RWPE2 (cell line): ENCODE measurements at places on chromosomes 2 and 18.
A peak's percentile ranks its signal among the peaks of the same experiment; 100 is the strongest.

GRCh38 chr2:237438080-237438940, 24.3 kb upstream of the COL6A3 start:
- DNase-seq = no peak

DNA sequence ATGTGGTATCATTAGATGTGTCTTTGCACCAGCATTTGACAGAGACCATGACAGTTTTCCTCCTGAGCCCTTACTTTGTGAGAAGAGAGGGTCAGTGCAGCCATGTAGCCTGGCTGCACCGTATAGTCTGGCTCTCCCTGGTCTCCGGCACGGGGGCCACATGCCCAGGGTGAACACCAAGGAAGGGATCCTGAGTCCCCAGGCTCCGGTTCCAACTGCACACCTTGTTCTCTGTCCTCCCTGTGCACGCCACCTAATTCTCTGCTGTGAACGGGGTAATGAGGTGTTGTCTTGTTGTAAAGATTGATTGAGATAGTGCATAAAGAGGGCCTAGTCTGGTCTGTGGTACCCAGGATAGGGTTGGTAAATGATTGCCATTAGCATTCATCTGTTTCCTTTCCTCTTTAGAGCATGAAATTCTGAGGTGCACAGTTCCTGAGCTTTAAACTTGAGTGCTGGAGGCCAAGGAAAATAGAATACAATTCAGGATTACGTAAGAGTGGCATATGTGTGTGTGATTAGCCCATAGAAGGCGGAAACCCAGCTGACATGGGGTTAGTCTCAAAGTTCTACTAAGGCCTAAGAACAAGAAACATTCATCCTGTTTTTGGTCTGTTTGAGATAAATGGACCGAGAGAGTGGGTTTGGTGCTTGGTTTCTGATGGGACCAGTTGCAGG, 55.5 kb downstream of the NCK2 start:
- no peak for DNase-seq

DNA sequence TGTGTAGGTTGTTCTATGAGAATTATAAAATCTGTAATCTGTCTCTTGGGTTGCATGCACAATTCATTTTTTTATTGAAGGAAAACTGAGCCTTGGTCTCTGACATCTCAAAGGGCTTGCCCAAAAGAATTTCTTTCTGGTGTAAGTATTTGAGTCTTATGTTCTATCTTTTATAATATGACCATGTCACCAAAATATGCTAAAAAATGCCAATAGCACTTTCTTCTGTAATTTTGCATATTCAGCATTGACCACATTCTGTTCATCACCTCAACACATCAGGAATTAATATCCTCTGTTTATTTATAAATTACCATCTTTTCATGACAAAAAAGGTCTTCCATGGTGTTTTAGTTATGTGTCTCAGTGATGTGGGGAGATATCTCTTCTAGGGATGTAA, 268.7 kb upstream of the TCF4 start:
- DNase-seq = no peak

- no peak for DNase-seq
These were observed 20.1 kb downstream of the MAPRE2 start for GRCh38 chr18:35061336-35061735.

GRCh38 chr18:10314066-10314465, 140.4 kb upstream of the APCDD1 start:
- DNase-seq = no peak

GRCh38 chr2:119694470-119694844, 15.5 kb downstream of the TMEM177 start:
- no peak for DNase-seq

DNA sequence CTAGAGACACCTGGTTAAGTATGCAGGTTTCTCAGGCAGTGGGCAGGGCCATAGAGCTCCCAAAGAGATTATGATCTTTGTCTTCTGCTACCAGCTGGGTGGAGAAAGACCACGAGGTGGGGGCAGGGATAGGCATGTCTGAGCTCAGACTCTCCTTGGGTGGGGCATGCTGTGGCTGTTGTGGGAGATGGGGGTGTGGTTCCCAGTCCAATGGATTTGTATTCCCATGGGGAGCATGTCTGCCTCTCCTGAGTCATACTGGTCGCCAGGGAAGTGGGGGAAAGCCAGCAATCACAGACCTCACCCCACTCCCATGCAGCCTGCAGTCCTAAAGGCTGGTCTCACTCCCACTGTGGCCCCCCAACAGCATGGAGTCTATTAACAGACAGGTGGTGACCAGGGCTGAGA, 31.4 kb upstream of the RHOB start:
- no peak for DNase-seq

DNA sequence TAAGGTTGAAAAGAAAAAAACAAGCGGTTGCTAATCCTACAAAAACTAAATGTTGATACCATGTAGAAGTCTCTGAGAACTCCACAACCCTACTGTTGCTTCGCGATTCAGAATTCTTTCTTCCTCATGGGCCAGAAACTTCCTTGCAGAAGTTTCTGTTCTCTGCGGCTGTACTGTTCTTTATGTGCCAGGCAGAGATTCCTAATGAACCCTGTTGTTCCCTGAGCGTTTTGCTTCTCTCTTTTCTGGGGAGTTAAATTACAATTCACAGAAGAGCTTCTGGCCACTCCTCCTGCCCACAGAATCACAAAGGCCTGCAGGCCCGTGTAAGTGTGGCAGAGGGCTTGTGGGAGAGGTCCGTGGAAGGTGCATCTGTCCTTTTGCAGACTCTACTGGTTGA, 1.8 kb upstream of the THNSL2 start:
- DNase-seq = no peak

DNA sequence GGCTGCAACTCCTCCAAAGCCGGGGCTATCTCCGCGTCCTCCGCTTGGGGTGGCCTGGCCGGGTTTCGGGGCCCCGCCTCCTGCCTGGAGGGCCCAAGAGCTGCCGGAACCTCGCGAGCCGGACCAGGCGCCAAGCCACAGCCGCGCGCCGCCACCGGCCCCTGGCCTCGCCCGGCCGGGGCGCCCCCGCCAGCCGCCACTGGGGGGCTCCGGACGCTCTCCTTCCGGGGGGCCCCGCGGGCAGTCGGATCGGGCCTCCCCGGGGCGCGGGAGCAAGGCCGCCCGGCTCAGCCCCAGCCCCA, 17.4 kb upstream of the HAAO start:
- no peak for DNase-seq

DNA sequence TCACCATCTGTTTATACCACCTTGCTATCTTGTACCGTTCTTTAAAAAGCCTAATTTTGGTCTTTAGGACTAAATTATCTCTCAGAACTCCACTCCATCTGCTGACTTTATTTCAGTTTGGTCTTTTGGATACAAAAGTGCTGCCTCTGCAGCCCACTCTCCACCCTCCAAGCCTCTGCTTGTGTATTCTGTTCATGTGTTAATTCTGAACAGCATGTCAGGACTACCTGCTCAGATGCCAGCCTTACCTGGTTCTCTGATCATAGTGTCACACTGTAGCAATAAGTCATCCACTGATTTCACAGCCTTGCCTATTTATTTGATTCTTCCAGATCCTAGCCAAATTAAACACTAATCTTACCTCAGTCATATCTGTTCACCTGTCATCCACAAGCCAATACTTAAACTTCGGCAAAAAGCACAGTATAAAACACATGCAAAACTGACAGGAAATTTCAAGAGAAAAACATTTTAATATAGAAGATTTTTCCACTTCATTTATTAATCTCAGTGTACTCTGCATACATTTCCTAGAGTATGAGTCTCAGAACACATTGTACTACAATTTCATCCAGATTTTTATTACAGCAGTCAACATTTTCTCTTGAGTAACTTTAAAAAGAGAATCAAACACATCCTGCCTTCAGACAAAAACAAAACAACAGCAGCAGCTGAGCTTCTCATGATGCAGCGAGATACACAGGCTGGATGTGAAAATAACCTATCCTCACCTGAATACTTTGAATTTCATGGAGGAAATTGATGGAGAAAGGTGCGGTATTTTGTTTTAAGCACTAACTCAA, 64.9 kb downstream of the PPP1R1C start:
- DNase-seq = no peak

DNA sequence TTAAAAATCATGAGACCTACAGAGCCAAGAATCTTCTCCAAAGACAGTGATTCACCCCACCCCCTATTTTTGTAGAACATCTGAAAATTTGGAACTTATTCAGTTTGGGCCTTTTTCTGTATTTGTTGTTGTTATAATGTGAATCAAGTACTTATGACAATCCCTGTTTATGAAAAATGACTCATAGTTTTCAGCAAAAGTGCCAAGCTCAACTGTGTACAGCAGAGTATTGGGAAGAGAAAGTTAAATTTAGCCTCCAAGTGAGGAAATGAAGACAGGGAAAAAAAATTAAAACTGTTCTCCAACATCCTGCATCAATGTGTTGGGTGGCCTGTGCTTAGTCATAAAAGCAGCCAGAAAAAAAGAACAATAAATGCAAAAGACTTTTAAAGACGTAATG, 46.2 kb downstream of the LRATD1 start:
- no peak for DNase-seq

GRCh38 chr2:190250421-190250820, 69.2 kb downstream of the HIBCH start:
- no peak for DNase-seq

- no peak for DNase-seq
These were observed 21.7 kb downstream of the COX7A2L start for GRCh38 chr2:42339191-42339912.

DNA sequence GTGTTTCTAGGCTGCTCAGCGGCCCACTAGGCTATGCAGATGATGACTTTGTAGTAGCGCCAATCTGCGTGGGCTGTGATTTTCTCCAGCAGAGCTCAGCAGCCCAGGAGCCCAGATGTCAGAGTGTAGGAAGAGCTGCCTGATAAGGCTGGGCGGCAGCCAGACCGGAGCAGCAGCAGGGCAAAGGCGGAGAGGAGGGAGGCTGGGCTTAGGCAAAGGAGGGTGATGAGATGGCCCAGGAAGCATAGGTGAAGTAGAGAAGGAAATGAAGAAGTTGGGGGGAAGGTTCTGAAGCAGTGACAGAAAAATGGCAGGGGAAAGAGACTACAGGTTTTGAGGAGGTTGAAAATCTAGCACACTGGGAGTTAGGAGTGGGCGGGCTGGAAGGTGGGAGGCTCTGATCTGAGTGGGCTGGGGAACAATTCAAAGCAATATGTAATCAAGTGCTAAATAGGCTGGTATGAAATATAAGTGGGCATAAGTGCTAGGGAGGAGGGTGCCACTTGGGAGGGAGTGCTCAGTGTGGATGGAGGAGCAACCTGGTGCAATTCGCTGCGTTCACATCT, 50.6 kb upstream of the STPG4 start:
- DNase-seq = no peak

DNA sequence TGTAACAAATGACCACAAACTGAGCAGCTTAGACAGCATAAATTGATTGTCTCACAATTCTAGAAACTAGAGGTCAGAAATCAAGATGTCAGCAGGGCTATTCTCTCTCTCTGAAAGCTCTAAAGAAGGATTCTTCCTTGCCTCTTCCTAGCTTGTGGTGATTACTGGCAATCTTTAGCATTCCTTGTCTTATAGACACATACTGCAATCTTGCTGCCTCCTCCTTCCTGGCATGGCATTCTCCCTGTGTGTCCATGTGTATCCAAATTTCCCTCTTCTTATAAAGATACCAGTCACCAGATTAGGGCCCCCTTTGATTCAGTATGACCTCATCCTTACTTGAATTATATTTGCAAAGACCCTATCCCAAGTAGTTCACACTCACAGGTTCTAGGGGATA, 2.3 kb downstream of the ASB3 start:
- no peak for DNase-seq

- DNase-seq = no peak
These were observed 260.4 kb upstream of the DSEL start for GRCh38 chr18:67776929-67777328.

DNA sequence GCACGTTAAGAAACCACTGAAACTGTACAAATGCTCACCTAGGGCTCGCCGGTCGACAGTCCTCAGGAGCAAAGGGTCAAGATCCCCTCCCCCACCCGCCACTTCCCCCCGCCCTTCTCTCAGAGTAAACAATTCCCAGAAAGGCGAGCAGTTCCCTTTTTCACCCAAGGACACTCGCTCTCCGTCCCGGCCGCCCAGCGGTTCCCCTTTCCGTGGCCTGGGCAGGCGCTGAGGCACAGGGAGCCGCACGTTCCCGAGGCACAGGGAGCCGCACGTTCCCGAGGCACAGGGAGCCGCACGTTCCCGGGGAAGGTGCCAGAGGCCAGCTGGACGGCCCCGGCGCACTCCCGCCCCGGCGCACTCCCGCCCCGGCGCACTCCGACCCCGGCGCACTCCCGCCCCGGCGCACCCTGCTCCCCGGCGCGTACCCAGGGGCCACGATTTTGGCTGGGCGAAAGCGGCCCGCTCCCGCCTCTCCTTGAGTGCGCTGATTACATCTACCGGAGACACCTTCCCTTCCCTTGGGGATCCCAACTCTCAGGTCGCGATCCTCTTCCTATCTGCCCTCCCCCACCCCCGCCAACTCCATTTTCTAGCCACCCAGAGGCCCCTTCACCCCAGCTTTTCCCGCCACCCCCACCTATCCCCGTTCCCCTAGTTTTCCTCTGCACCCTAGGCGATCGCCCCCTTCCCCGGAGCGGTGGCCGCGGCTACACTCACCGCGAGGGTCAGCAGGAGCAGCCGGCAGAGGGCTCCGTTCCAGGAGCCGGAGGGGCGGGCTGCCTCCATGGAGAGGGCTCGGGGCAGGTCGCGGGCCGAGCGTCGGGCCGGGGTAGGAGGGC, 817 bp downstream of the DSC2 start:
- peak; percentile 56 for DNase-seq

GRCh38 chr2:105674401-105674800, 70.3 kb upstream of the NCK2 start:
- DNase-seq = no peak

DNA sequence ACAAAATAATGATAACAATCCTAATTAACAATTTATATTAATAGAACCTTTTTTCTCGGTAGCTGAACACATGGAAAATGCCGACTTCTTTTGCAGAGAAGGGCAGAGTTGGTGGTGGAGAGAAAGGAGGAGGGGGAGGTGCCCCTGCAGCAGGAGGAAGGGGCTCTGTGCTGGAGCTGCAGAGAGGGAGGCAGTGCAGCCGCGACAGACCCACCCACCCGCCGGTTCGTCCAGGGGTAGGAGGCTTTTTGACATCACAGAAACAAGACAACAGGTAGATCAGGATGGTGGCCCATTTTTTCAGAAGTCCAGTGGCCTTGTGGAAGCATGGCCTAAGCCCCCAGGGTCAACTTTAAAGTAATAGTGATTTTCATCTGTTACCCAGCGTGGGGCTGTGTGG, 321.1 kb upstream of the SALL3 start:
- DNase-seq = no peak

DNA sequence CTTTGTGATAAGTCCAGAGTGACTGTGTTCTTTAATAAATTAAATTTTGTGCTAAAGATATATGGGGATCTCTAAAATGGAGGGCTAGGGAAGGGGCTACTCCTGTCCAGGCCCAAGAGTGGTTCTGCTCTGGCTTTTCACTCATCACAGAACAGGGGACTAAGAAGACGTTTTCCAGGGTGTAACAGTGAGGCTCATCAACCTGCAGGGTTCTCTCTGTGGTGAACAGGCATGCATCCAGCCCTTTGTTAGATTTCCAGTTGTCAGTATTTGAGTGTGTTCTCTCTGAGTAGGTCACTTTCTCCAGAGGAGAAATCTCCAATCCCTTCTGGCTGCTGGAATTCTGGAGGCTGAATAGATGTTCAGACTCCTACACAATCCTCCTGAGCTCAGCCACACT, 408.9 kb downstream of the PLCL1 start:
- no peak for DNase-seq
